ENCODE measurements at places on chromosomes 5 and 9.

DNA sequence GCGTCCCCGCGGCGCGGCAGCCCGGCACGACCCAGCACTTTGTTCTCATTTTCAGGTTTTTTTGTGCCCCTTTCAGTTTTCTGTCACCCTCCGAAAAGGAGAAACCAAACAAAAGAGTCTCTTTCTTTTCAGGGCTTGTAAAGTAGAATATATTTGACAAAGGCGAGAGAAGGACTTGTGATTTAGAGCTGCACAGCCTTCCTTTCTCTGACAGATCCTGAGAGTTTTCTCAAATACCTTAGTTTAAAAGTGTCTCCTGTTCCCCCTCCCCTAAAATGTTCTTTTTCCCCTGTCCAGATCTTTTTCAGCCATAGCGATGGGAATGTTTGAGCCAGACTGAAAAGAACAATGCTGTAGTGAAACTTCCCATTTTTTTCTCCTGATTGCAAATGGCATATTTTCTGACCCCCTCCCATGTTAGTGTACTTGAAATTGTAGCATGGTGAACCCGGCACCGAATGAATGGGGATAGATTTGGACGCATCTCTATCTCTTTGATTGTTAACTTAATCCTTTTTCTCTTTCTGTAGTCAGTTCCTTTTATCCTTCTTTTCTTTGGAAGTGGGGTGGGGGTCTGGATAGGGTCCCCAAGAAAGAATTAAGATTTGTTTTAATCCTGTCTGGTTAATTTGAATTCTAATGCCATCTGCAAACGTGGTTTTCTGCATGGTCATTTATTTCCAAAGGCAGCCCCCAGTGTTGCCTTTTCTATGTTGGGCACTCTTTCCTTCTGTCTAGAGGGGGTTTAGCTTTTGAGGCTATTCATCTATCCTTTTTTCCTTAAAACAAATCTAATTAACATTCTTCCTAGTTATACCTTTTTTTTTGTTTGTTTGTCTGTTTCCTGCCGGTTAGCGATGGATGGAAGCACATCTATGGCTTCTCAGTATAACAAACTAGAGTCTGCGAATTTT, 2.2 kb downstream of the ZSWIM6 start:
- no peak for DNase-seq

- DNase-seq = no peak
Measured at GRCh38 chr9:127833555-127833954, 20.9 kb downstream of the ENG start.

DNA sequence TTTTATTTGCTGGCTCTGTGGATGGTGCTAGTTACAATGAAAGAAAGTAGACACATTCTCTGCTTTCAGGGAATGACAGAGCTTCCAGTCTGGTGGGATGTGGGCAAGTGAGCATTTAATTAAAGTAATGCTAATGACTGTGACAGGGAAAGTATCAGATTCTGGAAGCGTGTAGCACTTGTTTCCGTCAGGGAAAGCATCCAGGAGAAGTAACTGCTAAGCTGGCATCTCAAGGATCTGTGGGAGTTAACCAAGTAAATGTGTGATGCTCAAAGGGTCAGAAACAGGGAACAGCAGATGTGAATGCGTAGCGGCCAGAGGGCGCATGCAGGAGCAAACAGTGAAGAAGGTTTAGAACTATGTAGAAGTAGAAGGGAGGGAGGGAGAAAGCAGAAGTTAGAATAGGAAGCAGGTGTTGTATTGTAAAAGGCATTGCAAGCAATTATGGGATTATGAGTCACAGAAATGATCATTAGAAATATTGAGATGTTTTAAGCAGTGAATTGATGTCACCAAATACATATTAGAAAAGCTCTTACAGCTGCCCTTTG, 12.2 kb downstream of the KLHL9 start:
- DNase-seq = no peak

- no peak for DNase-seq
Measured at GRCh38 chr5:169856571-169856970, 123.7 kb downstream of the INSYN2B start.

GRCh38 chr5:145598983-145599382, 236.2 kb downstream of the PRELID2 start:
- no peak for DNase-seq

GRCh38 chr5:36688722-36689121, 82.3 kb downstream of the SLC1A3 start:
- DNase-seq = no peak

Data from ascending aorta (tissue), 2 donors.